ENCODE measurements at places on chromosomes 2 and 18.

DNA sequence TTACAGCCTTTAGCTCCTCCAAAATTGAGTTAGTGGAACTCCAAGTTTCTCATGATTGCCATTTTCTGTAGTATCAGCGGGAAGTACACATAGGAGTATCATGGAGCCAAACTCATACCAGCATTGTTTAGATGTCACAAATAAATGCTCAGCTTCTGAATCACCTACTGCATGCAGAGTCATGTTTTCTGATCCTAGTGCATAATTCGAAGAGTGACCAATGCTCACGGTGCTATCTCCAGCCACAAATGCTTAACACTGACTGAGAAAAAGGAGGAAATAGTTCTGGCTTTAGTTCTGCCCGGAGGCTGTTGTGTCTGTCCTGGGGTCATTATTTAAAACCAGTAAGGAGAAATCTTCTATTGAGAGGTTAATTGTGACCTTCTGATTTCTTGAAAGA lies 45.4 kb upstream of the LRATD1 start:
- DNase-seq, result no peak

GRCh38 chr2:40364151-40364874 lies 87.6 kb downstream of the SLC8A1 start:
- no peak for DNase-seq

DNA sequence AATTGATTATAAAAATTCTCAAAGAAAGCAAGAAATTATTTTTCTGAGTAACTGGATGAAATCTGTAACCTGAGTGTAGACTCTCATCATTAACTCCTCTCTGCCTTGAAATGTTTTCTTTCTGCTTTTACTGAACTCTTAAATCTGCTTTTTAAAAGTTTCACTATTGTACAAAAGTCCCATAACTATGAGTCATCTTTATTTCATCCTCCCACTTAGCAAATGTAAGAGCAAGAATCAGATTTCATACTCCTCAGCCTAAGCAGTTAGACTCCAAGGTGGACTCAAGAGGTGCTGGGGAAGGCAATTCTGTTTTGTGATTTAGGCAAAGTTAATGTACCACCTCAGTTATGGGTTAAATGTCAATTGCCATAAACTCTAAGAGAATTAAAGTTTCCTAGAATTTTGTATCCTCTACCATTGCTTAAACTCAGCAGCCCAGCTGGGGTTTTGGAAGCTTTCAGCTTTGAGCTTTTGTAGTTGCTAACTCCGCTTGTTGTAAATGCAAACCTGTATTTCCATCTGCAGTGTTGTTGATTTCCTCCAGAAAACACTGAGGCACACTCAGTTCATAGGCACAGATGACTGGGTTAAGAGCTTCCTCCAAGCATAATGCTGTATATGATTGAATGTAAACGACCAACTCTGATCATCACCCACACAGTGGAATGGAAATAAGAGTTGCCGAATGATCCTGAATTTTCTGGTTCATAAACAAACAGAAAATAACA lies 268.8 kb downstream of the ARHGAP15 start:
- DNase-seq, result no peak

GRCh38 chr2:127762846-127763245 lies 48.1 kb downstream of the WDR33 start:
- no peak for DNase-seq

DNA sequence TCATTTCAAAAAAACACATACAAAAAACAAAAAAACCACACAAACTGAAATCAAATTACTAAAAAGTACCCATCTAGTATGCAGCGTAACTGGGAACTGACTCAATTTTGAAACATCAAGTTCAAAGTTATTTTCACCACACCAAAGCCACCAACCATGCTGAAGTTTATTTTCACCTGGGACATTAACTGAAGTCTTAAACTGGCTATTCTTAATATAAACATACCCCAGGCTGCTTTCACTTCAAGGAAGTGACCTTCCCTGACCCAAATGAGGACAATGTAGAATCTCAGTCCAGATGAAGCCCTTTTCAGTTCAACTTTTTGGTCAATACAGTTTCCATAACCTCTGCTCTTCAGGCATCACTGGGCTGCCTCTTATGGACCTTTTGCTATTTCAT lies 84.6 kb downstream of the PIGN start:
- DNase-seq, result no peak

DNA sequence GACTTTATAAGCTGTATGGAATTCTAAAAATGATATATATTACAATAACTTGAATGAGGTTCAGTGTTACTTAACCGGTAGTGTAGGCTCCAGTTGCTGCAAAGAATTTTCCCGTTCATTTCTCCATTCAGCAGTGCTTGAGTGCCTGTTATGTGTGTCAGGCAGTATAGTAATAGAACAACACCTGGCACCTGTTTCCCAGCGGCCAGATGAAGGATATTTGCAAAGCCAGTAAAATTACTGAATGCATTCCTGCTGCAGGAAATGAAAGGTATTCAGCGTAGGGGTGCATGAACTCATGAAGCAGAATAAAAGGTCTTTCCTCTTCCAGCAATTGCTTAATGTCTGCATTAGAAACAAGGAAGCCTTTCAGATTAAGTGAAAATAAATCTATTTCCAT lies 18.8 kb downstream of the YPEL5 start:
- no peak for DNase-seq

DNA sequence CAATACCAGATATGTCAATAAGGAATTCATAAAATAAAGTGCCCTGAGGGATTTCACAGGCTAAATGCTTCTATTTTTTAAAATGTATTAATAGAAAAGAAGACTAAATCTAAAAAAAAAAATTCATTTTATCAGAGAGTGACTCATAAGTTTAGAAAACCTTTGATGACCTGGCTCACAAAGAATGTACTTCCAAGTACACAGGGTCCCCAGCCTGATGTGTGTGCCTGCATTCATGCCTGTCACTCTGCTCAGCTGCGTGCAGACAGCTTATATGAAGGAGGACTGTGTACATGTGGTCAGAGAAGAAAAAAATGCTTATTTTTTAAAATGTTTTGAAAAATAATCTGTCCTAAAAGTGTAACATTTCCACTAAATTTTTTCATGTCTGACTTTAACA lies 3.0 kb upstream of the CPS1 start:
- no peak for DNase-seq

DNA sequence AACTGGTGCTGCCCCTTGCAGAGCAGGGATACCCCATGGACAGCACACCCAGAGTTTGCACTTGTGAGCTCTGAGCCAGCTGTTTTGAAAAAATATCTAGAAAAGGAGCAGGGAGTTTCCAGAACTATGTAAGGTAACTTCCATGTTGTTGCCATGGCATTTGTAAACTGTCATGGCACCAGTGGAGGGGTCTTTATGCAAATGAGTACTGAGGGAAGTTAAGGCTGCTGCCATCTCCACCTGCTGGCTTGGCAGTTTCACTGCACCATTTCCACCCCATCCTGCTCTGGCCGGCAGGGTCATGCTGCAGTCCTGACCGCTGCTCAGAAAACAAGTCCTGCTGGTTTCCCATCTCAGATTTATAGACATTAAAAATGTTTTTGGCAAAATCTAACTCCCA lies 52.3 kb upstream of the SNTG2 start:
- no peak for DNase-seq

DNA sequence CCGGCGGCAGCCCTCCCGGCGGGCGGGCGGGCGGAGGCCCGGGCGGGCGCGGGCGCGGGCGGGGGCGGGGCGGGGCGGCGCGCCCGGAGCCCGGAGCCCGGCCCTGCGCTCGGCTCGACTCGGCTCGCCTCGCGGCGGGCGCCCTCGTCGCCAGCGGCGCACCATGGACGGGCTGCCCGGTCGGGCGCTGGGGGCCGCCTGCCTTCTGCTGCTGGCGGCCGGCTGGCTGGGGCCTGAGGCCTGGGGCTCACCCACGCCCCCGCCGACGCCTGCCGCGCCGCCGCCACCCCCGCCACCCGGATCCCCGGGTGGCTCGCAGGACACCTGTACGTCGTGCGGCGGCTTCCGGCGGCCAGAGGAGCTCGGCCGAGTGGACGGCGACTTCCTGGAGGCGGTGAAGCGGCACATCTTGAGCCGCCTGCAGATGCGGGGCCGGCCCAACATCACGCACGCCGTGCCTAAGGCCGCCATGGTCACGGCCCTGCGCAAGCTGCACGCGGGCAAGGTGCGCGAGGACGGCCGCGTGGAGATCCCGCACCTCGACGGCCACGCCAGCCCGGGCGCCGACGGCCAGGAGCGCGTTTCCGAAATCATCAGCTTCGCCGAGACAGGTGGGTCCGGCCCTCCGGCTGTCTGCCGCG lies at the start of gene INHBB:
Gene INHBB (plus strand): TSS at position 111 of the 641 bp plus-strand sequence. CDS start 53 bp downstream, at position 164.
- no peak for DNase-seq

- DNase-seq, result no peak
Observed at GRCh38 chr2:2503864-2504418, 172.9 kb upstream of the MYT1L start.

- DNase-seq, result no peak
Observed at GRCh38 chr2:24435391-24436316, 55.4 kb upstream of the NCOA1 start.
